Hematopoietic multipotent progenitor cell treated with erythropoietin and hydrocortisone succinate and interleukin-3 and kit ligand, for 8 days (in vitro differentiated cells): ENCODE measurements at places on chromosomes 13 and 19.

DNA sequence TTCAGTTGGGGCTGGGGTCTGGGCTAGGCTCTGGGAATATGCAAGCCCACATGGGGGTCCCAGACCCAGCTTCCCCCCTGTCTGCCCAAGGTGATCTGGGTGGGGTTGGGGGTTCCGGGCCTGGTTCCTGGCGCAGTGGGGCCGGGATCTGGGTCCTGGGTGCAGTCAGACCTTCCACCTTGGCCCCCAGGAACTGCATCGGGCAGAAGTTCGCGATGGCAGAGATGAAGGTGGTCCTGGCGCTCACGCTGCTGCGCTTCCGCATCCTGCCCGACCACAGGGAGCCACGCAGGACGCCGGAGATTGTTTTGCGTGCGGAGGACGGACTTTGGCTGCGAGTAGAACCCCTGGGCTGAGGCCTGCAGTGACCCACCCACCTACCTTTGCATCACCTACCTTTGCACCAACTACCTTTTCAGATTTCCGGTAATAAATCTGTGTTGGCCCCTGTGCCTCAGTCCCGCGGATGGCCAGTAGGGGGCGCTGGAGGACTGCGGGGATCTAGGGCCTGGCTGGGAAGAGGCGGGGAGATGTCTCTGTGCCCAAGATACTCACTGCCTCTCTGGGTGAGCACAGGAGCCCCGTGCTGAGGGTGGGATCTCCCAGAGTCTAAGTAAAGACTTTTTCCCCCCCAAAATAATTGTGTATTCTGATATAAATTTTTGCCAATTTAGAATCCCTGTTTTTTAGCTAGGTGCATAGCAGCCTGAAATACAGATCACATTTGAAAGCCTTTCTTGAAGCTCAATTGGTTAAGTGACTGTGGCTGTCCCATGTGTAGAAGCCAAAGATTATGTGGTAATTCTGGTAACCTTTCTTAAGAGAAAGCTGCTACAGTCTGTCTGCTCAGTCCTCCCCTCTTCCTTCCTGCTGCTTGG lies 11.5 kb upstream of the CYP4F3 start:
- peak; percentile 76 for DNase-seq

- no peak for DNase-seq
Observed at GRCh38 chr13:102440259-102440936, 38.5 kb upstream of the FGF14 start.

DNA sequence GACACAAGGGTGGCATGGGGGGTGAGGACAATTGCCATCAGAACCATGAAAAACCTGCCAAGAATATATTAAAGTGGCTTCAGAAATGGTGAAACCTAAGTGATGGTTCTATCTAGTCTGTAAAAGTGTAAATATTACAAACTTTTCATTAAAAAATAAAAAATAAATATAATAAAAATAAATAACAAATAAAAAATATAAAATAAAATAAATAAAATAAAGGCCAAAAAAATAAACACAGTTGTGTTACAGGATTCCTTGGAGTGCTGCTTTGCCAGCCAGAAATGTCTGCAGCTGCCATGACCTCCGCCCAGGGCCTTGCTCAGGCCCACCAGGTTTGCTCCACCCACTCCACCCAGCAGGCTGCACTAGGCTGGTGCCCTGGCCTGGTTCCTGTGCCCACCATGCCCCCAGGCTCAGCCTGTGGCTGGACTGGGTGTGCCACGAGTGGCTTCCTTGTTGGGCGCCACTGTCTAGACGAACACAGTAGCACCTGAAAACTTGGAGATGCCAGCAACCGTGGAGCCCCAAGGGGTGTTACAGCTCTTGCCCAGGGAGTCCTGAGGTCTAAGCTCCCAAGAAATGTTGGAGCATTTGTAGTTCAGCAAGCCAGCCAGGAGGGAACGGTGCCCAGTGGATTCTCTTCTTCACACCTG lies 20.9 kb downstream of the CCDC70 start:
- no peak for DNase-seq

DNA sequence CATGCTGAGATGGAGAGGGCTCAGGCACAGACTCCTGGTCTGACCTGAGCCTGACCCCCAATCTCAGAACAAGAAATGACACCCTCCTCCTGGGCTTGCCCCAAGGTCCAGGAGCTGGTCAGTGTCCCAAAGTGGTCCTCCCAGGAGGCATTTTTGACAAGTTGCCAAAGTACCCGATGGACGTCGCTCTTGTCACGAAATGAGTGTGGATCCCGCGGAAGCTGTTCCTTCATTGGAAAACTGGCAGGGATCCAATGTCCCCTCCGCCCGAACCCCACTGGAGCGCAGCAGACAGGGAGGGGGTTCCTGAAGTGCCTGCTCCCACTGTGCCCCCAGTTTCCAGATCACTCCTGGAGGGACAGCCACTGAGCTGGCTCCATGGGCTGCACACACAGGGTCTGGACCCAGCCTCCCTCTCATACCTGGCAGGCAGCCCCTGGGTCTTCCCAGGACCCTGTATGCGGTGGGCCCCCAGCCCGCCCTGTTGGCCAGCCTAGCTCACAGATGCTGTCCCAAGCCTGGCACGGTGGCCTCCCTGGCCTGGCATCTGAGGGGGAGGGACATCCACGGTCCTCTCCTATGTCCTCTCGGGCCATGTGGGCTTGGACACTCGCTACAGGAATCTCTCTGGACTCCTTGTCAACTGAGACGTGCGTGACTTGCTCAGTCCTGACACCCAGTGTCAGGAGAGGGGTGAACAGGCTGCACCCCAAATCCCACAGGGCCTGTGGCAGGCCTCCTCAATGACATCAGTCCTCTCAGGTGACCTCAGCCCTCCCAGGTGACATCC lies 12.8 kb upstream of the ZNF14 start:
- no peak for DNase-seq
